ENCODE measurements at places on chromosomes 7 and 10.

GRCh38 chr7:18202315-18203045, 174.8 kb upstream of the PRPS1L1 start:
- no peak for DNase-seq

DNA sequence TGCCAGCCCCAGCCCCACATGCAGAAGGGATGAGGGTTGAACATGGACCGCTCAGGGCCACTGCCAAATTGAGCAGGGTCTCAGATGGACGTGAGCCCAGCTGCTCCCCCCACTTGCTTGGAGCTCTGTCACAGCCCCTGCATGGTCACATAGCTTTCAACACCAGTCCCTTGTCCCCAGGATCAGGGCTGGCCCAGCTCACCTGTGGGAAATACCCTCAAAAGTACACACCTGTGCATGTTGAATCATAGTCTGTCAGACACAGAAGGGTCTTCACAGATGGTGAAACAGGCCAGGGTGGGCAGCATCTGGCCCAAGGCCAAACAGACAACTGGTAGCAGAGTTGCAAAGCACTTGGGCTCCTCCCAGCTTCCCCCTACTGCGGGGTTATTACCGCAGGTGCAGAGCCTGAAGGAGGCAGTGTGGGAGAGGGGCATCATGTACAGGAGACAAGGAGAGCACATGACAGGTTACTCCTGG, 77.6 kb upstream of the UNC5B start:
- no peak for DNase-seq

DNA sequence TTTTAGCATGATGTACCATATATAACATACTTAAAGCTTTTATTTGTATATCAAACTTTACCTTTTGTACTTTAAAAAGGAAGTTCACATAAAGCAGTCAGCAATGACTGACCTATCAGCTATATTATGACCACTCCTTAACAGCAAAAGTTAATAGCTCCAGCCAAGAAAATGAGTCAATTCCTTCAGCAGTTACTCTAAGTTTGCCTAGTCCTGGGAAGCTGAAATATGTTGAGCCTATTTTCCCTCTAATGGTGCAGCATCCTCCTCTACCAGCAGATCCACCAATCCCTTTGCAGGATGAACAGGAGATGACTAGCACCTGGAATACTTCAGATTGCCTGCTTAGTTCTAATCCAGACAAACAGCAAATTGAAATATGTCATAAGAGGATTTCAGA, 64.2 kb downstream of the CUL2 start:
- DNase-seq: no peak

DNA sequence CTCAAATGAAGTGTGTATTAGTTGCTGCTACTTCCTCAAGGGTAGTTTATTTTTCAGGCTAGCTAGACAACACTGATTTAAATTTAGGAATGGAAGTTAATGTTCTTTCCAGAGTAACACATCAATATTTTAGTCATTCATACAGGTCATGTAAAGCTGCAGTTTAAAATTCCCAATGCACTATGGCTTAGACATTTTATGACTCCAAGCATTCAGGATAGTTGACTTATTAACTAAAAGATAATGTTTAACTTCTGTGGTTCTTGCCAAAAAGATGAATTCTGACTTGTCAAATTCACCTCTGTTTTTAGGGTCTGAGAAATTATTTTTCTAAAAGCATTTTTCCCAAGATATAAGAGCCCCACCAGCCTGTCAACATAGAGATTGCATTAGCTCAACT, 131.9 kb downstream of the TFPI2 start:
- no peak for DNase-seq

DNA sequence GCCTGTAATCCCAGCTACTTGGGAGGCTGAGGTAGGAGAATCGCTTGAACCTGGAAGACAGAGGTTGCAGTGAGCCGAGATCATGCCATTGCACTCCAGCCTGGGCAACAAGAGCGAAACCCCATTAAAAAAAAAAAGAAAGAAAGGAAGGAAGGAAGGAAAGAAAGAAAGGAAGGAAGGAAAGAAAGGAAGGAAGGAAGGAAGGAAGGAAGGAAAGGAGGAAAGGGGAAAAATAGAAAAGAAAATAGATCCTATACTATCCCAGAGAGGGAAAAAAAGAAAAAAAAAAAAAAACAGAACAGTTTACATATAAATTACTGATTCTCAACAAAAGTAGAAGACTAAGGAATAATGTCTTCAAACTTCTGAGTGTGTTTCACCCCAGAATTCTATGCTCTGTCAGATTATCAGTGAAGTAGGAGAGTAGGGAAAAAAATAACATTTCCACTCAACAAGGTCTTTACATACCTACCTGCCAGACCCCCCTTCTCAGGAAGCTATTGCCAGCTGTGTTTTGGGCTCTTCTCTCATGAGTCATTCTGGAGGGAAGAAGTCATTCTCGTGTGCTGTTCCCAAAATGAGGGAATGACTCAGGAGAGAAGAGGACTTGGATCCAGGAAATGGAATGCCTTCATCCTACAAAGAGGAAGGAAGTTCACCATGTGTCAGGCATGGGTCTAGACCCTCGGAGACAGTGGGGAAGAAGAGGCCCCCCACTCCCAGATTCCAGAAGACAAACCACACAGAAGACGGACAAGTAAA, 20.9 kb downstream of the RGS10 start:
- DNase-seq: no peak

DNA sequence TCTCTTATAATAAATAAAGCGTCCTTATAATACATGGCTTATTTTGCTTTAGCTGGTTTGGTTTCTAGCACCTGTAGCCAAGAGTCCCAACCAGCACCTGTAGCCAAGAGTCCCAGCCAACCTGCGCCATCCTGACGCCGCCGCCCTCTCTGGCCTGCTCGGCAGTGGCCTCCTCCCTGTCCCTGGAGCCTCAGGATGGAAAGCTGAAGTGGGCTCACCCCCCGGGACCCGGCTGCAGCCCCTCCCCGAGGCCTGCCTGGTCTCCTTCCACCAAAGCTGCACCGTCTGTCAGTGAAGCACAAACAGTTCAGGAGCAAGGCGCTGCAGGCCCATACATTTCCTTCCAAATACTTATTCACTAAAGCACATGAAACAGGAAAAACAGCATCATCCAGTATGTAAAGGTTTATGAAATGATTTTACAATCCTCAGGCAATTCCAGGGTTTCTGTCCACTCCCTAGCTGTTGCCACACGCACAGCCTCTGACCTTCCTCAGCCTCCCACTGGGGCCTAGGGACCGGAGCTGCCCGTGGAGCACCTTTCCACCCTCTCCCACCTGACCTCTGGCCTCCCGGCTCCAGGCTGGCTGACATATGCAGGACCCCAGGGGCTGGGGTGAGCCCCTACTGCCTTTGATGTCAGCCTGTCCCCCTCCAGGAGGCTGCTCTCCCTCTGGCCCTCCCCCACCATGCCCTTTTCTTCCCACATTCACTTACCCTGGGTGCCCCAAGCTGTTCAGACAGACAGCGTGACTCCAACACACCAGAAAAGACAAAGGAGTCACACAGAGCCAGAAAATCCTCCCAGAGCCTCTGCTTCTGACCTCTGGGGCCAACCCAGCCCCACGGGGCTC, 149.6 kb upstream of the PPP2R2D start:
- DNase-seq: no peak

- DNase-seq: no peak
Measured at GRCh38 chr10:1364151-1364910, 308.1 kb downstream of the WDR37 start.

GRCh38 chr7:24970676-24971075, 9.3 kb downstream of the OSBPL3 start:
- no peak for DNase-seq

- DNase-seq: no peak
Measured at GRCh38 chr7:2530071-2530987, 10.8 kb downstream of the LFNG start.

- DNase-seq: no peak
Measured at GRCh38 chr7:28754027-28754426, 204.1 kb downstream of the TRIL start.

GRCh38 chr7:111960984-111961383, 245.2 kb downstream of the DOCK4 start:
- no peak for DNase-seq

DNA sequence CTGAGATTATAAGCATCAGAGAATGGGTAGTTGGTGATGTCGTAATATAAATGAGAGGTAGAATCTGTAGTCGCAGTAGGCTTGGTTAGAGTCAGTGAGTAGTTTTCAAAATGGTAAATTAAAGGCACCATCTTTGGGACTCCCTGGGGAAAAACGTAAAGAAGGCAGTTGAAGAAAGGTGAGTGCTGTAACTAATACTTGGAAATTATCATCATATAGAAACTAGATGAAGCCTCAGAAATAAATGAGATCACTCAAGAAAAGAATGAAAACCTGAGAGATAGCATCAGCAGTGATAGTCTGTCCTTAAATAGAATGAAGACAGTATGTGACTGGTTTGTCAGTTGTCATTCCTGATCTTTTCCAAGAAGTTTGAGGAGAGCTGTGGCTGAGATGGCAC, 23.8 kb downstream of the PALS2 start:
- no peak for DNase-seq

GRCh38 chr10:78579576-78579975, 489.2 kb upstream of the ZMIZ1 start:
- no peak for DNase-seq

- DNase-seq: no peak
Measured at GRCh38 chr10:80506189-80506575, 31.5 kb upstream of the SH2D4B start.

- no peak for DNase-seq
Measured at GRCh38 chr10:10294881-10295529, 722.7 kb upstream of the CELF2 start.

DNA sequence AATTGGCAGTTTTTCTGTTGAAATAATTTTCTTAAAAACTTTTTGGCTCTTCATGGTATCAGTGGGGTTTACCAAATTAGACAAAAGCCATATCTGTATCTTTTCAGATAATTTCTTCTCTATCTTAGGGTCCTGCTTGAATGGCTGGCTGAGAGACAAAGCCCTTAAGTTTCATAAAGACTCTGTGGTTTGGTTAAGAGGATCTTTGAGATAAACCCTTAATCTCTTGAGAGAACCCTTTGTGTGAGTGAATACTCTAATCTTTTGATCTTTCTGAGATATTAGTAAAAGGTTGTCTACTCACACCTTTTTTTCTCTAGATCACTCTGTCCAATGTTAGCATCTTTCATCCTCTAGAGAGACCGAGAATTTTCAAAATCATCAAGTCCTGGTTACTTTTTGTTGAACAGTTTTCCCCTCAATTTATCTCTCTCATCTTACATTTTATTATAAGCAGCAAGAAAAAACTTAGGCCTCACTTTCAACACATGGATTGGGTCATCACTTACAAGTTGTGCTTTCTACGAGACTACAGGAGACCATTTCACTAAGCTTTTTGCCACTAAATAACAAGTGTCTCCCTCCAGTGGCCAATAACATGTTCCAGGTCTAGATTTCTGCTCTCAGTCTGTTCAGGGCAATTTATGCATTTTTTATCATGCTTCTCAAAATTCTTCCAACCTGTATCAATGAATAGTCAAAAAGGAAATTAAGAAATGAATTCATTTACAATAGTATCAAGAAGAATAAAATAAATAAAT, 28.4 kb downstream of the DNAJC9 start:
- DNase-seq: no peak

DNA sequence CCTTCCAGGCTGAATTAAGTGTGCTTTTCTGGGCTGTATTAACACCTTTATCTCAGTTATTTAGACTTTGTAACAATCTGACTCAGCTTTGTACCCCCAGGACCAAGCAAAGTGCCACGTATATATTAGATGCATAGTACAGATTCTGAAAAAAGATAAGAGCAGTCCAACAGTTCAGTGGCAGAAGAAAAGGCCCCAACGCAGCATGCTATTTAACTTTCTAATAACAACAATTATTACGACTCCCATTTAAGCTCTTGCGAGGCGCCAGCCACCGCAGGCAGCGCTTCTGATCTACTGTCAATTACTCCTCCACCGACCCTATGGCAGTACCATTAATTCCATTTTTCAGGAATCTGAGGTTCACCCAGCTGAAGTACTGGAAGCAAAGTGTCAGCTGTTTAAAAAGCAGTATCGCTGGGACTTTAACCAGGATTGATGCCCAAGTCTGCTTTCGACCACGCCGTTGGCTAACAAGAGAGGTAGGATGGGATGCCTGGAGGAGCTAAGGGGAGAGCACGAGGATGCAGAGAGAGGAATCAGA, 638 bp downstream of the LIPA start:
- no peak for DNase-seq

GRCh38 chr10:95445837-95446486, 115.2 kb downstream of the SORBS1 start:
- DNase-seq: no peak

GRCh38 chr7:11707606-11708193, 124.3 kb downstream of the THSD7A start:
- no peak for DNase-seq

- DNase-seq: no peak
Measured at GRCh38 chr10:70513848-70514309, 35.3 kb downstream of the PALD1 start.

GRCh38 chr10:94409021-94409657, 6.8 kb downstream of the TBC1D12 start:
- no peak for DNase-seq

DNA sequence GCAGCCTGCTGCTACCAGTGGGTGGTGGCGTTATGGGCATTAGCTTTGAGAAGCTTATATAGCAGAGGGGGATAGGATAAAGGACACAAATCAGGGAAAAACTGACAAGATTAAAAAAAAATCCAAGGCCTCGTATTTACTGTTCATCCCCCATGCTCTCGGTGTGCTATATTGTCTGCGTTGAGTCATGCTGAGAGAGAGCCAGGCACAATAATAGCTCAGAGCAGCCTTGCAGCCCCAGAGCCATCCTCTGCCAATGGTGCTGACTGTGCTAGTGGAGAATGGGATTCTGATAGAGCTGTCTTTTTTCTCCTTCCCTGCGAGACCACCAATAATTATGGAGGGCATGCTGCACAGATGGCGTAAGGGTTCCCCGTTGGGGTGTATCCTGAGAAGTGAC, 51.7 kb upstream of the FZD1 start:
- DNase-seq: no peak

DNA sequence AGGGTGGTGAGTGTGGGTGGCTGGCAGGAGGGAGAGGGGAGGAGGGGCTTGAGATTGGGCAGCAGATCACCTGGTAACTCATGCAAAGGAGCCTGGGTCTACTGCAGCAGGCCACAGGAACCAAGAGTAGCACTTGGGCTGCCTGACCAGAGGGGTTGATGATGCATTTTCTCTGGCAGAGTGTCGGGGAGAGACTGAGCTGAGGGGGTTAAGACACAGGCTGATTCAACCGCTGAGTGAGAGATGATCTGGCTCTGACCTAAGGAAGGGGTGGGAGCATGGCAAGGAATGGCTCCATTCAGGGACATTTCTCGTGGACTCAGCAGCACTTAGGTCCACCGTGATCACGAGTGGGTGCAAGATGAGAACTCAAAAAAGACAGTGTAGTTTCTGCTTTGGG, 115.5 kb upstream of the STK17A start:
- no peak for DNase-seq

DNA sequence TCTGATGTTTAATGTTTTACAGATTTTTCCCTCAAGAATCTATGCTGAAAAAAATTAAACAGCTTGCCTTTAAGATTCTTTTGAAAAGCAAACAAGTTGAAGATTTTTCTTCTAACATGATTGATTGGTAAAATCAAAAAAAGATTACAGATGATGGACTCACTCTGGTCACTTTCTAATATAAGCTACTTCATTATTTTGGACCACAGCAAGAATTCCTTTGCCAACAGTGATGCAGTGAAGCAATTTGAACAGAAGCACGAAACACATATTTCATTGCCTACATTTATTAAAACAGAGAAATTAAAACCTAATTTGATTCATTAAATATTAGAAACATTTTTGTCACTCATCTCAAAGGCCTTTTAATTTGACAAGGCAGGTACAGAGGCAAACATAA, 82.1 kb upstream of the SGCE start:
- no peak for DNase-seq

GRCh38 chr10:6201516-6201975, 1.2 kb upstream of the PFKFB3 start:
- DNase-seq: peak; percentile 54
